ENCODE measurements at places on chromosomes 5 and 9.

DNA sequence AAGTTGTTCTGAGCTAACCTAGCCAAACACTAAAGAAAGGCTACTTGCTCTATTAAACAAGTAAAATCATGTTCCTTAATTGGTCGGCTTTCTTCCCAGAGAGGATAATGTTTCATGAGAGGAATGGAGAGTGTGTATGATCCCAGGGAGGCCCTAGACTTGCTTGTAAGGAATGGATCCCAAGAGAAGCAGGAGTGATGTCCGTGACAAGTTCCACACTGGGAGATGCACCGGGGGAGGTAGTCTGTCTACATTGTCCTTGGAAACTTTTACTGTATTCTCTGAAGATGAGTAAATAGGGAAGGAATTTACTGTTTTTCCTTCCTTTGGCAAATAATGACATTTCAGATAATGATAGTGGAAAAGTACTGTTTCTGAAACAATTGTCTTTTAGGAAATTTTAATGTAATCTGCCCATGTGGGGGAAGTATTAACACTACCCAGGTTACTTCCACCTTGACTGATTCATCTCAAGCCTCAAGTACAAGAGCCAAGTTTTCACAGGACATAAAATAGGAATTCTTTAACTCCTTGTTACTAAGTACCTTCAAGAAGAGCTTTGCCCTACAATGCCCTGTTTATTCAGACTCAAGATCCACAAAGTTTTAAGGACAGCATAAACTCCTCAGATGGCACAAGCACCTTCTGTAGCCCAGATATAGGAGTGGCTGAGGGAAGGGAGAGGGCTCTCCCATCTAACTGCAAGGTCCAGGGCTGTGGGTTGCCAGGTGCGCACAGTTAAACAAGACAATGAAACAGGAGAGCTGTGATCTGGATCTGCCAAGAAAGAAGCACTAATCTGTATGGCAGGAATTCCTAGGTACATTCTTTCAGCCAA lies 152.1 kb downstream of the GNA14 start:
- DNase-seq: no peak

GRCh38 chr5:158754018-158754514 lies 345.6 kb downstream of the EBF1 start:
- DNase-seq: no peak

DNA sequence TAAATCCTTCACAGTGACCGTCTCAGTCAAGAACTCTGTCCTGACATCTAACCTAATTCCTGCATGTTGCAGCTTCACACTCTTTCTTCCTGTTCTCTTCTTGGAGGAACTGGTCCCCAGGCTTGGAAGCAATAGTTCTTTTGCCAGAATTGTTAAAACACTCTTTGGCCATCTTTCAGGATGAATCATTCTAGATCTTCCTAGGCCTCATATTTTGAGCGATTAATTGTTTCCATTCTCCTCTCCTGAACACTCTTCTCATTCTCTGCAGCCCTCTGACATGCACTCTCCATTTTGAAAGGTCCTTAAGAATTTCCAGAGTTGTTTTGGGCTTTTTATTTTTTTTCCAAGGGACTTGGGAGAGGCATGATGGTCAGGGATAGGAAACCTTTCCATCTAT lies 85.8 kb downstream of the FAM114A2 start:
- no peak for DNase-seq

DNA sequence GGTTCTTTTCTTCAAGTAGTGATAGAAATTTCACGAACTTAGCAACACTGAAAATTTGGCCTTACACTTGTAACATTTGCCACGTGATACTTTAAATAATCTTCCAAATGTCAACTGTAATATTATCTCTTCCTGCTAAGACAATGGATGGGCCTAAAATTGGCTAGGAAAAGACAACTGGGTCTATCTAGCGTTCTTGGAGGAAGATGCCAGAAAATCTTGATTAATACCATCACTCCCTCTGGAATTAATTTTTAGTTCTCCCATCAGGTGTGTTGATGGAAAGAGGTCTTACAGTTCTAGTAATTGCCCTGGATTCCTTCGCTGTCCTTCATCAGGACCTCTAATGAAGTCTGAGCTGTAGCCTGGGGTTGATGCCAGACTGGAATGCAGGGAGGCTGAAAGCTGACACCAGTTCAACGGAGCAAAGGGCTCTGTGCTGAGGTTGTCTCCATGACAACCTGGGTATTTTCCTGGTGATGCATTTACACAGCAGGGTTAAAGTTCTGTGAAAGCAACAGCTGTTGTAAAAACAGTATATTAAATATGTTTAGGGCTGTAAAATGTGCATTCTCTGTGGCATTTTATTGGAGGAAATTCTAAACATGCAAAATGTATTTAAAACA lies 92.3 kb downstream of the GAS1 start:
- DNase-seq: no peak

GRCh38 chr5:134561871-134562296 lies 36.4 kb downstream of the JADE2 start:
- DNase-seq: no peak

DNA sequence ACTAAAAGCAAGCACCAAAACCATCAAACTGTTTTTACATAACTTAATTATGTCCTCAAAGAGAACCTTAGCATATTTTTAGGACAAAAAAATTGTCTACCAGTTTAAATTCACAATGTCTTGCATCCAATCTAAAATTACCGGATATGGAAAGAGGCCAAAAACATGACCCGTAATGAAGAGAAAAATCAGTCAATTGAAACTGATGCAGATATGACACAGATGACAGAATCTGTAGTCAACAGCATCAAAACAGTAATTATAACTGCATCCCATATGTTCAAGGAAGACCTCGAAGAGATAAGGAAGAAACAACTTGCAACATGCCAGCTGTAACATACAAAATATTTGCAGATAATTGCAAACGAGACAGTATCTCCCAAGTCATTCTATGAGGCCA lies 473.2 kb downstream of the SEMA5A start:
- DNase-seq: no peak

GRCh38 chr5:14107536-14107935 lies 35.6 kb upstream of the TRIO start:
- DNase-seq: no peak

DNA sequence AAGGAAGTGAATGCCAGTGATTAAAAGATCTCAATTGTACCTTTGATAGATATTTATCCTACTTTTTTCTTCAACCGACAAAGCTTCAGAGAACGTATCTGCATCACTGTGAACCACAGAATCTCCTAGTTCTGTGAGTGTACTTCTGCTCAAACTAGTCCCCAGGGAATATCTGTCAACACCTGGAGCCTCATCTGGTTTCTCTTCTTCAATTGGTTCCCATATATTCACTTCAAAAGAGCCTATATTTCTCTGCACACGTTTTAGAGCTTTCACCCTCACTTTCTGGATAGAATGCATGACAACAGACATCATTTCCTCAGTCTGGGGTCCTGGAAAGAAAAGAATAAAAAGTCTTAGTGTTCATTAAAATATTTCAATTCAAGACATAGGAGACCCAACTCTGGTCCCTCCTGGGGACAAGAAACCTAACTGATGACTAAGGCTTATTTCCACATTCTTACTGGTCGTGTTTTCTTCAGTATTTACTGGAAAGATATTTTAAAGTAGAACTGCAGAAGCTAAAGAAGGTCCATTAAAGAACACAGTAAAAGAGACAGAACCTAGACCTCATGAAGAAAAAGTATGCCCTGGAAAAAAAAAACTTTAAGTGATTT lies 64.3 kb downstream of the CPLANE1 start:
- DNase-seq: no peak

DNA sequence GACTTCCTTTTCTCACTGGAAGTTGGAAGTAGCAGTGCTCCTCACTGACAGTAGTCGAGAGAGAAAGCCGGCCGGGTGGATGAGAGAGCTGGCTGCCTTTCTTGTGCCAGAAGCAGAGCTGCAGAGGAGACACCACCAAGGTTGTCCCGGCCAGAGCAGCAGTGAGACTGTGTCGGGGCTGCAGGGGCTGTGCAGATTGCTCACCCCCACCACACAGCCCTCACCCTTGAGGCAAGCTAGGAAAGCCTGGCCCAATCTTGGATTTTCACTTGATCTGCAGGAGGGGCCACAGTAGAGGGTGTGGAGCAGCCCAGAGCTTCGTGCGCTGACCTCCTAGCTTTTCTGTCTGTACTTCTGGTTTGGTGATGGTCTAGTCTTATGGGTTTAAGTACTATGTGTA lies 9.1 kb downstream of the OSMR start:
- DNase-seq: no peak

DNA sequence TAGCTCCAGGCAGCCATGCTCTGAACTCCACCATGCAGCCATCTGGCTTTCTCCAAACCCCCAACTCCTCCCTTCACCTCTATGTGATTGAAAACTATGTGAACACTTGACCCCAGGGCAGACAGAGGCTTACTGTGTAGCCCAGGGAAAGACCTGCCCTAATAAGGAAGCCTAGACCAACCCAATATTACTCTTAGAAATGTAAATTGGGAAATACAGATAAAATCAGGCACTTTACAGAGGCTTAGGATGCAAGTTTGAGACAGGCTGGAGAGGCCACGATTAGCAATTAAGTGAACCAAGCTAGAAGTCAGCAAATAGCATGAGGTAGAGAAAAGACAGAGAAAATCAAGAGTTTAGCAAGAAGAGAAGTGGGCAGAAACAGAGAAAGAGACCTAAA lies 141.7 kb upstream of the ABCA1 start:
- no peak for DNase-seq

DNA sequence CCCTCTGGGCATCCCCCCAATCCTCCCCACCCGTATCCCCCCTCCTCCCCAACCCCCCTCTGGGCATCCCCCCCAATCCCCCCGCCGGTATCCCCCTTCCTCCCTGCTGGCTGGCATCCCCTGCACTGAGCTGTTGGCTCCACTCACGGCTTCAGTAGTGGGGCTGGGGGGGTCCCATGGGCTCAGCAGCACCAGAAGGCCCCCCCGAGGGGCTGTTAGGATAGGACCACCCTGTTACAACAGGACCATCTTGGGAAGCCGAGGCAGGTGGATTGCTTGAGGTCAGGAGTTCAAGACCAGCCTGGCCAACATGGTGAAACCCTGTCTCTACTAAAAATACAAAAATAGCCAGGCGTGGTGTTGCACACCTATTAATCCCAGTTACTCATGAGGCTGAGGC lies 42.4 kb downstream of the EXD3 start:
- DNase-seq: no peak

DNA sequence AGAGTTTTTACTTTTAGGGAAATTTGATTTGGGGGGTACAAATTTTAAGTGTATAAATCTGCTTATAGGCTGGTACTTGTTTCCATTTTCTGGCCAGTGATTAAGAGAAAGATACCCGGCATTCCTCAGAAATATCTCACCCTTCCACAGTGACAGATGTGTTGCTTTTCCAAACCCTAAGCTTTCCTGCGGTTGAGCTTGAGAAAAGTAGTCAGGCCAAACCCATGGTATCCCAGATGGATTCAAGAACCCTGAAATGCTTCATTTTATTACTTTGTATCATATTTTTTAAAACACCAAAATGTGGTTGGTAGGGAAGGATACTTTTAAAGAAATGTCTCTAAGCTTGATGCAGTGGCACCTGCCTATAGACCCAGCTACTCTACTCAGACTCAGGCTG lies 23.5 kb downstream of the SPTAN1 start:
- DNase-seq: no peak

DNA sequence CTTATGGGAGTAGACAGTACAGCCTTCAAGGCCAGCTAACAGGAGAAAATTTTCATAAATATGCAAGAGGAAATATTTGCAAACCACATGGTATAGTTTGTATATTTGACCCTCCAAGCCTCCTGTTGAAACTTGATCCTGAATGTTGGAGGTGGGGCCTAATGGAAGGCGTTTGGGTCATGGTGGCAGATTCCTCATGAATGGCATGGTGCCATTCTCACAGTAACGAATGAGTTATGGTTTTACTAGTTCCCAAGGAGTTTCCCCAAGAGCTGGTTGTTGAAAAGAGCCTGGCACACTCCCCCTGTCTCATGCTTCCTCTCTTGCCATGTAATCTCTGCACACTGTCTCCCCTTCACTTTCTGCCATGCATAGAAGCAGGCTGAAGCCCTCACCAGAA lies 3.3 kb upstream of the PAIP1 start:
- no peak for DNase-seq

- no peak for DNase-seq
These were observed 151.8 kb upstream of the RAD23B start for GRCh38 chr9:107131108-107131799.

DNA sequence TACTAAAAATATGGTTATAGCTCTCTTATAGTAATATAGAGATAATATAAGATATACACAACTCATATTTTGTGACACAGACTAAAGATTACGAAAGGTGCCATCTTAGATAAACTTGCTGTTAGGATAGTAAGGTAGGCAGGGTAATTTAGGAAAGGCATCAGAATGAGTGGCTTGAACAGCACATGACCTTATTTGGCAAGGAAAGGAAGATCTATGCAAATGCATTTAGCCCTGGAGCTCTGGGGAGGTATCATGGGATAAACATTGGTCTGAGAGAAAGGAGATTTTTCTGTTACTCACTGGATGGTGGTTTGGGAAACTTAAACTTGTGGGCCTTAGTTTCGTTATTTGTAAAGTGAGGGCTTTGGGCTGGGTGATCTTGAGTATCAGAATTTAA lies 65.8 kb downstream of the KCTD16 start:
- DNase-seq: no peak

GRCh38 chr5:150809363-150809762 lies 30.8 kb downstream of the SMIM3 start:
- DNase-seq: no peak

GRCh38 chr9:128735373-128735772 lies 11.4 kb upstream of the ZDHHC12 start:
- DNase-seq: no peak

- DNase-seq: no peak
These were observed 109.0 kb downstream of the BAAT start for GRCh38 chr9:101275769-101276250.

DNA sequence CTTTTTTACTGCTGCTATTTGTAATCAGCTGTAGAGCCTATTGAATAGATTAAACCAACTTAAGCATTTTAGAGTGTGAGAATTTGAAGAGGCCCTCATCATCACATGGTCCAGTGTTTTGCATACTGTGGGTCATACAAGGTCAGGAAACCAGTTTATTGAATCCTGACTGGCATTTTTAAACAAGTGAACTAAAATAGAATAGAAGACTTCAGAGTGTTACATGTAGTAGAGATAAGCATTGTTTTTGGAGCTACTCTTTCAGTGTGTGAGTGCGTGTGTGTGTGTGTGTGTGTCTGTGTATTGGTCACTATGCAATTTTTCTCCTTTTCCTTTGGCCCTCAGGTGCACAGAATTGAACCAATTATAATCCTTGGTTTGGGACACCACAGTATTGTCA lies 114.4 kb downstream of the SLC28A3 start:
- DNase-seq: no peak

- DNase-seq: no peak
These were observed 7.3 kb downstream of the SH3RF2 start for GRCh38 chr5:145943674-145944121.

DNA sequence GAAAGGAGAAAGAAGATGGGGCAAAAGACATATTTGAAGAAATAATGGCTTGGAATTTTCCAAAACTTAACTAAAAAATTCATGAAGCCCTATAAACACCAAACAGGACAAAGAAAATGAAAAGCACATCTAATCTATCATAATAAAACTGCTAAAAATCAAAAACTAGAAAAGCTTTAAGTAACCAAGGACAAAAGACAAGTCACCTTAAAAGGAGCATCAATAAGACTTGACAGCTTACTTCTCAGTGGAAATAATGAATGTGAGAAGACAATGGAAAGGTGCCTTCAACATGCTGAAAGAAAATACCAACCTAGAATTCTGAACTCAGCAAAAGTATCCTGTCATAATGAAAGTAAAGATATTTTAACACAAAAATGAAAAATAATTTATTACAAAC lies 27.0 kb downstream of the GTF3C4 start:
- DNase-seq: no peak
